Amniotic epithelial cell (primary cell): ENCODE measurements at places on chromosomes 1 and 21.

- DNase-seq, result no peak
Observed at GRCh38 chr1:172818841-172819527, 160.1 kb downstream of the FASLG start.

- DNase-seq, result peak; percentile 98
Observed at GRCh38 chr1:47569681-47570470, 132.0 kb downstream of the FOXD2 start.

GRCh38 chr1:191831572-191831971, 326.7 kb upstream of the RGS18 start:
- no peak for DNase-seq

GRCh38 chr1:71031426-71031825, 16.2 kb downstream of the PTGER3 start:
- no peak for DNase-seq

DNA sequence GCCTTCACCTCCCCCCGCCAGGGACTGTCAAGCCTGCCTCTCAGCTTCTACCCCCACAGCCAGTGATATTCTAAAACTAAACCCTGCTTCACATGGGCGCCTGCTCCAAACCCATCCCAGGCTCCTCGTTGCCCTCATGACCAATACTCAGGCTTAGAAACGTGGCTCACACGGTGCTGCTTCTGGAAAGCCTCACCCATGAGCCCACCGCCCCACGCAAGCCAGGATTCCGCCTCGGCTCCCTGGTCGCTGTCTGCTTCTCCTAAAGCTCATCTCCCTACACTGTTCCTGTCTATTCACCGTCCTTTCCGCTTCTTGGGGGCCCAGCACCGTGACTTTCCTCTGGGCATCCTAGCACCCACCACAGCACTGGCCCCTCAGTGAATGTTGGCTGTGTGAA, 72.5 kb downstream of the NID1 start:
- no peak for DNase-seq

DNA sequence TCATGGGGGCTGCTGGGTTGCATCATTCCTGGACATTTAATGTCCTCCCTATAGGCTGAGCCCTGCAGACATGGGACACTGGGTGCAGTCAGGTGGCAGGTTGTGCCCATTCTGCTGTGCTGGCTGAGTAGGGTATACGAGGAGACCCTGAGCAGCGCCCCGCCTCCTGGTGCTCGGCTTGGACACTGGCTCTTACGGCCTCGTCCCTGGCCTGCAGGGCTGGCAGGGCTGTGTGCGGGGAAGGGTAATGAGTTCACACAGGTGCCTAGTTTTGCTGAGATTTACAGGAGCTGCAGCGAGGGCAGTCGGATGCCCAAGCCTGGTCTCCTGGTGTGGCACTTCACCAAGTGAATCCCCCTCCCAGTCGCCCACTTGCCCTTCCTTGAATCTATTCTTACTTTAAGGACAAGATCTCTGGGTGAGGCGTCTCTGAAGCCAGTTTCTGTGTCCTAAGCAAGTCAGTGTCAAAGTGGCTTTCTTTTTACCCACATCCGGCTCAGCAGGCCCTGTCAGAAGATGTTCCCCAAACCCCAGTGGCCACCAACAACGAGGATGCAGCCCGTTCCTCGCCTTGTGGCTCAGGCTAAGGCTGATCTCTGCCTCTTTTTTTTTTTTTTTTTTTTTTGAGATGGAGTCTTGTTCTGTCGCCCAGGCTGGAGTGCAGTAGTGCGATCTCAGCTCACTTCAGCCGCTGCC, 73.2 kb downstream of the MAN1C1 start:
- DNase-seq, result no peak

DNA sequence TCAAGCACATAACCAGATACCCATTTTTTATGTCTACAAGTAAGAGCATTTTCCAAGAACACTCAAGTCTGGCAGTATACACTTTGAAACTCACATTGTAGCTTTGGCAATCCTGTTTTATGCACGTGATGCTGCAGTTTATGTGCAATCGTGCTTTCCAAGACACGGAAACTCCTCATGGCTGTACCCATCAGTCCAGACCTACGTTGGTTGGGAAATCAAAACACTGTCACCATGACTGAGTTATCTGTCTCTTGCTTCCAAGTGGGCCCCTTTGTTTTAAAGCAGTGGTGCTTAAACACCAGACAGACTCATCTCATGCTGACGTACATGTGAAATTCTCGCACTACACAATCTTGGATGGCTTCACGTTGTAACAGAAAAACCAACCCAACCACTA, 192.8 kb downstream of the LTN1 start:
- peak; percentile 96 for DNase-seq

DNA sequence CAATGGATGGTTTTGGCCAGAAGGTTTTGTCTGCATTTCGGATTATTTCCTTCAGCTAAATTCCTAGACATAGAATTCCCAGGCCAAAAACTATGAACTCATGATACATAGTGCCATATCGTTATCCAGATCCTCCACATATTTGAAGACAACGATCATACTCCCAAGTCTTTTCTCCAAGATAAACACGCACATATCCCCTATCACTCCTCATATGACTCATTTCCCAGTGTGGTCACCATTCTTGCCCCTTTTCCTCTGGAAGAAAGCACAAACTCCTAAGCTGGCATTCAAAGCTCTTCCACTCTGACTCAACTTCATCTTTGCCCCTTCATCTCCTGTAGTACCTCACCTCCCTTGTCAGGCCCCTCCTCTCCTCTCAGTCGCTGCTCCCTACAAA, 277.6 kb downstream of the PLPP3 start:
- DNase-seq, result peak; percentile 95

- peak; percentile 95 for DNase-seq
Observed at GRCh38 chr1:173392895-173393658, 84.1 kb upstream of the PRDX6 start.

GRCh38 chr1:24909388-24909898, 20.6 kb downstream of the RUNX3 start:
- peak; percentile 89 for DNase-seq

DNA sequence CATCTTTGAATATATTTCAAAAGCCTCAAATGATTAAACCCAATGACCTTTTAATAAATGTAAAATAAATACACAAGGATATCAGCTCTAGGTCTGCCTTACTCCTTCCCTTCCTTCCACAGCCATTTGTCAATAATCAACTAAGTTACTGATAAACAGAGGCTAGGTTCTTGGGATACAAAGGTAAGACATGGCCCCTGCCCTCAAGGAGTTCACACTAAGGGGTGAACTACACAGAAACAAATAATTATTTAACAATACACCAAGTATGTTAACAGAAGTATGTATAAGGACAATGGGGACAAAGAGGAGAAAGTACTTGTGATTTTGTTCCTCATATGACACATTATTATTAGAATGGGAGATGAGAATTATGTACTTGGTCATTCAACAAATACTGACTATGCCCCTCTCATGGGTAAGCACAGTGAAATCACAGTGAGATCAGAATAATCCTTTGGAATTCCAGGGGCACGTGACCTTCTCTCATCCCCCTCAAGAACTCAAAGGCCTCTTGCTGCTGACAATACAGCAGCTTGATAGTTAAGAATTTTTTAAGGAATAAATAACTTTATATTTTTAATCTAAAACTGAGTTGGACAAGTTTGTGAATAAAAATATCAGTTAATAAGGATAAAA, 40.2 kb downstream of the ATP1B1 start:
- no peak for DNase-seq

DNA sequence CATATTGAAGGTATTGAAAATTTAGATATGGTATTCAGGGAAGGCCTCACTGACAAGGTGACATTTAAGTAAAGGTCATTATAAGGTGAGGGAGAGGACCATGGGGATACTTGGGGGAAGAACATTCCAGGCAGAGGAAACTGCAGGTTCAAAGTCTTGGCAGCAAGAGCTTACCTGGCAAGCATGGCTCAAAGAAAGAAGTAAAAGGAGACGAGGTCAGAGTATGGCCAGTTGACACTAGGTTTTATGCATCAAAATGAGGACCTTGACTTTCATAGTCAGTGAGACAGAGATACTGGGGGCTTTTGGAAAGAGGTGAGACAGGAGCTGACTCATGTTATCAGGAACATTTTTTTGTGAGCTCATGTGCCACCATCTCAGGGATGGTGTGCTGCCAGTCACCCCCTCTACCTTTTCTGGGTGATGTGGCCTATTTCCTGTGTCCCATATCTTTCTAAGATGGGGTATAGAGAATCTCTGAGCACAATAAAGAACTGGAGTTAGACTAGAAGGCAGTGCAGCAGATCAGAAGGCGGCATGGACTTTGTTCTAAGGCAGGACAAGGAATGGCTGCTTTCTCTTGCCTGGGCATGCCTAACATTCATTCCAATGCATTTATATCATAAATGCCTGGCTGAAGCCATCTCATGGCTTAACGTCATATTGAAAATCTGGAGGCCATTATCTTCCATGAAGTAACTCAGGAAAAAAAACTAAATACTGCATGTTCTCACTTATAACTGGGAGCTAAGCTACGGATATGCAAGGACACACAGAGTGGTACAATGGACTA, 406.7 kb downstream of the NTNG1 start:
- no peak for DNase-seq
